ENCODE measurements at places on chromosomes 4 and X. TPM values are rescaled to one million over a fixed set of nuclear protein-coding genes. Genes with fewer than 3 reads are reported as not detected.

The CT45A10 gene
- total RNA-seq: not detected

The MAGEA2 gene
- not detected for total RNA-seq

The HPF1 gene
- 16.2 TPM for total RNA-seq

The MGARP gene
- 0.81 TPM for total RNA-seq

The VCX3B gene
- total RNA-seq: not detected

The SHROOM4 gene
- 5.3 TPM for total RNA-seq

The ODAPH gene
- not detected for total RNA-seq

The DUX4 gene
- total RNA-seq: not detected

The RGN gene
- 7.6 TPM for total RNA-seq

The STAG2 gene
- total RNA-seq: 58.0 TPM

The EGFL6 gene
- total RNA-seq: 3.6 TPM

The SOD3 gene
- total RNA-seq: 86.8 TPM

The DNAAF6 gene
- total RNA-seq: not detected

The JADE3 gene
- total RNA-seq: 8.4 TPM

DNA sequence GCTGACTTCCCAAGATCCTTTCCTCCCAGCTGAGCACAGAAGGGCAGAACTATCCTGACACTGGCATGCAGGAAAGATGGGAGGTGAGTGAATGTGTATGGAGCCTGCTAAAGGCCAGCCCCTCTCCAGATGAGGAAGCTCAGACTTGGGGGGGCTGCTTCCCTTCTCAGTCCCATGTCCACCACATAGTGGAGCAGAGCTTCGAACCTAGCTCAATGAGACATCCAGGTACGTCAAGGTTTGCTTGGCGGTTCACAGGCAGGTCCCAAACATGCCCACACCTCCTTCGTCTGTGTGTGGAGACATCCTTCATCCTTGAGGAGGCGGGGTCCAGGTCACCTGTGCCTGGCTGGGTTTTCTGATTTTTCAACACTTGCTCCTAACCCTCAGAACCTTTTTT lies 31.3 kb downstream of the ACSL1 start:
- DNase-seq: no peak

DNA sequence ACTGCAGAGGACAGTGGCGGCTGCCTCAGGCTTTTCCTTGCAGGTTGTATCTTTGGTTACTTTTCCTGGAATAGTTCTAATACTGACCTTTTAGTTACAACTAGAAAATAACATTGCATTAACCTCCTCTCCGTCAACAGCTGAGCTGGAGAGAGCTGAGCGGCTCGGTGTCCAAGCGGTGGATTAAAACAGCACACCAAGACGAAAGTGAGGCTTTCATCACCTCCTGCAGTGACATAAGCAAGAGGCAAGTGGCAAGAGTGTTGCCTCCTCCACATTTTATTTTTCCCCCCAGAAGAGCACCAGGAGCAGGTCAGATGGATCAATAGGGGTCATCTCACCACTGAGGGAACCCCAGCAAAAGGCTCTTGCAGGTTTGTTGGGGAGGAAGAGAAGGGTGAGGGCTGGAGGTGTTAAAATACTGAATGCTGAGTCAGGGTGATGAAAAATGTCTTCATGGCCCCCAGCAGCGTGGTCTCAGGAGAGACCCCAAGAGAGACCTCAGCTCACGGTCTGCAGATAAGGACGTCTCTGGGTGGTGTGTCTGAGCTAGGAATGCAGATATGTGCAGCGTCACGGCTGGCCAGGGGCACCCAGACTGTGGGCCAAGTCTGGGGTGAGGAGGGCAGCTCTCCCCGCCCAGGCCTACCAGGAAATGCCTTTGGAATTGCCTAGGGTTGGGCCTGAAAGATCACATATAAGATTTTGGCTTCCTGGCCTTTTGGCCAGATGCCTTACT lies 50.3 kb downstream of the CASP3 start:
- DNase-seq: peak; percentile 26

GRCh38 chrX:96979766-96980165 lies 96.1 kb downstream of the RPA4 start:
- no peak for DNase-seq

DNA sequence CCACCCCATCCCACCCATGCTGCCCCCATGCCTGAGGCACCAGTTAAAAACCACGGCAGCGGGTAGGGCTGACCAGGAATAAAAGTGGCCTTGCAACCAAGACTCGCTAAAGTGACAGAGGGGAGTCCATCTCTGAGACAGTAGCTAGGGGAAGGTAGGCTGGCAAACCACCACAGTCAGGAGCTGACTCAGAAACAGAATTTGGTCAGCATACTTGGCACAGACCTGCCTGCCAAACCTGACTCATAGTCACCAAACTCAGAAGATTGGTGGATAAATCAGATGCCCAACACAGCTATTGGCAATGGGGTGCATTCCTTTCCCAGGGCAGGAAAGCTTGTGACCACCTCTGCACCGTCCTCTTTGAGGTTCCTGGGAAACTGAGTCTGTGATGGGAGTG lies 193.8 kb downstream of the BCOR start:
- DNase-seq: no peak

DNA sequence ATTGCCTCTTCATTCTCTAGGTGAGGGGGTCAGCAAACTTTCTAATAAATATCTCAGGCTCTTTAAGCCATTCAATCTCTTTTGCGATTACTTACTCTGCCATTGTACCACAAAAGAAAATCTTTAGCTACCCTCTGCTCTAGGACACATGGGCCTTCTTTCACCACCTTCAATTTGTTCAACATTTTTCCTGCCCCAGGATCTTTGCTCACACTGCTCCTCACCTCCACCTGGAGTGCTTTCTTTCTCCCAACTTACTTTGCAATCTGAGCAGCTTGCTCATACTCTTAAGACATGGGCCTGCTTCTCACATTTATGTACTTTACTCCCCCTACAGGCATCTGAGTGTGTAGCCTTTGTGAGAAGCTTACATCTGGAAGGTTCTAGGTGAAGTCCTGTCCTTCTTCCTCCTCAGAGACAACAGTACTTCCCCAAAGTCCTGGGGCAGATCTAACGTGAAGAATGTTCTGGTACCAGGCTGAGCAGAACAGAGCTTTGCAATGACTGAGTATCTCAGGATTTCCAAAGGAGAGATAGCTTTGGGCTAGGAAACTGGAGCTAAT lies 55.0 kb upstream of the PRDM5 start:
- no peak for DNase-seq

DNA sequence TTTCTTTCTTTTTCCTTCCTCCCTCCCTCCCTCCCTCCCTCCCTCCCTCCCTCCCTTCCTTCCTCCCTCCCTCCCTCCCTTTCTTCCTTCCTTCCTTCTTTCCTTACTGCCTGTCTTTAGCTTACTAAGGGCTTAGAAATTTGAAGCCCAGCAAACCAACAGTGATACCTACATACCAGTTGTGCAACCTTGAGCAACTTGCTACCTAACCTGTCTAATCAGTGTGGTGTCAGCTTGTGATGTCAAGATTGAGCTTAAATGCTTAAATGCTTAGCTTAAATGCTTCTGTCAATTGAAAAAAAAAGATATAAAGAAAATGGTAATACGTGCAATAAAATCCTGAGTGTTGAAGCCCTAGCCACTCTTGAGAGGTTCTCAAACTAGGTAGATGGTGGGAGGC lies 728.6 kb downstream of the TRIML1 start:
- no peak for DNase-seq

DNA sequence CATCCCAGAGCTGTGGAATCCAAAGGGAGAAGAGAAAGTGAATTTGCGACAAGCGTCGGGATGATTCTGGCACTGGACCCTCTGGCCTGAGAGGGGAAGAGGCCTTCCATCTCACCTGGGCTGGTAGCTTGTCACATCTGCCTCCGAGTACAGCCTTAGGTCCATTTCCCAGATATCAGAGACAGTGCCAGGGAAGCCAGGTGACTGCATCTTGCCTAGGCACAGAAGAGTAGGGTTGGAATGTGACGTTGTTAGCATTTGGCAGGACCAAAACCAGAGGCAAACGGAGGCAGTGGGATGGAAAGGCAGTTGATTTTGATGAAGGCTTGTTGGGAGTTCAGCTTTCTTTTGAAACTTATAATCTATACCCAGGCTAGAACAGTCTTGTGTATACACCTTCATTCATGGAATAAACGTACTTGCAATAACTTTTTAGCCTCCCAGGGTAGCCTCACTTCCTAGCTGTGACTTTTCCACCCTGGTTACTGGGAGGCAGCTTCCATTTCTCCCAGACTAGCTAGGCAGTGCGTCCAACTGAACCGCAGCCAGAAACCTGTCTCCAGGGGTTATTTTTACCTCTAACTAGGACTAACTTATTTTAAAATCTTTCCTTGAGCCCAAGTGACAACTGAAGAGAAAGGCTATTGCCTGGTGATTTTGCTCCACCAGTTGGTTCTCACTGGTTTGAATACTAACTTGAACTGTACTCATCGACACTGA lies 5.9 kb downstream of the SOD3 start:
- no peak for DNase-seq

- no peak for DNase-seq
Observed at GRCh38 chr4:7180938-7181337, 11.4 kb upstream of the SORCS2 start.

- no peak for DNase-seq
Observed at GRCh38 chr4:75920327-75920726, 18.1 kb upstream of the PPEF2 start.

- DNase-seq: no peak
Observed at GRCh38 chr4:31620476-31620875, 900.3 kb downstream of the PCDH7 start.

- no peak for DNase-seq
Observed at GRCh38 chr4:74190332-74190731, 32.4 kb downstream of the MTHFD2L start.

Measured in mucosa of gallbladder (tissue), 1 donor.